ENCODE measurements at places on chromosomes 11 and 22.

DNA sequence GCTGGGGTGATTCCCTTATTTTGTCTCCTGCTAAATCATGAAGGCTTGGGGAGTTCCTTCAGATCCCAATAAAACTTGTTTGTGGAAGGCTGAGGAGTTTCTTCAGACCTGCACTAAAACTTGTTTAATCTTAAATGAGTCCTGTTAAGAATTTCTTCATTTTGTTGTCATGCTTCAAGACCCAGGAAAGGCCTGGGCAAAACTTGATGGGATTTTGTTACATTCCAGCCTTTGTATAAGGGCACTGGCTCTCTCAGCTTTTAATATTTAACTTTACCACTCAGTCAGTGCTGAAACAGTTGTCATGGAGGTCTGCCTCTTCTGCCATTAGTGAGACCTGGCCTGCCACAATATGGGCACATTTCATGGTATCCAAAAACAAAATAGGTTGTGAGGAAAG lies 699.0 kb downstream of the ETS1 start:
- DNase-seq: no peak

DNA sequence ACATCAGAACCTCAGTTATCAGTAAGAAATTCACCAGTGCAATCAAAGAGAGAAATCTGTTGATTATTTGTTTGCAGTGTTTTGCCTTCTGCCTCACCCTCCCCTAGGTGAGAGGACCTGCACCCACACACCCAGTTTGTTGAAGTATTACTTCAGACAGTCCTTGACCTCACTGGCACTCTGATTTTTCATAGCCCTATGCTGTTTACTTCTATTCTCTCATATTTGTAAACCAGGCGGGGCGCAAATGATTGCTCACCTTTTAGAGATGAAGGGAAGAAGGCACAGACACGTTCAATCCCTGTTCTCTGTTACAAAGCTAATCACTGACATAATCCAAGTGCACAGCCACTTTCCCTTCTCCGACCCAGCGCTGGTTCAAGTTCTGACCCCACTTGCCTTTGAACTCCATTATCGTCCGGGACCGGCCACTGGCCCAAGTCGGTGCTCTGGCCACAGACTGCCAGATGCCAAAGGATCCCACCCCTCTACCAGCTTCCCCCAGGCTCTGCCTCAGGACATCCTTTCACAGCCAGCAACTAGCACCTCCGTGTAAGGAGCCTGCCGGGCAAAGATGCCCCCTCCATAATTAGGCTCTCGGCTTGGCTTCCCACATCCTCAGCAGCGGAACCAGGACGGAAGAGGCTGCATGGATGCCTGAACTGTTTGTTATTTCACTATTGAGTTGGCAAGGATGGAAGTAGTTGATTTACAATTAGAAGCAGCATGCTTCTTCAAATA lies 1.7 kb downstream of the ETS1 start:
- DNase-seq: no peak

DNA sequence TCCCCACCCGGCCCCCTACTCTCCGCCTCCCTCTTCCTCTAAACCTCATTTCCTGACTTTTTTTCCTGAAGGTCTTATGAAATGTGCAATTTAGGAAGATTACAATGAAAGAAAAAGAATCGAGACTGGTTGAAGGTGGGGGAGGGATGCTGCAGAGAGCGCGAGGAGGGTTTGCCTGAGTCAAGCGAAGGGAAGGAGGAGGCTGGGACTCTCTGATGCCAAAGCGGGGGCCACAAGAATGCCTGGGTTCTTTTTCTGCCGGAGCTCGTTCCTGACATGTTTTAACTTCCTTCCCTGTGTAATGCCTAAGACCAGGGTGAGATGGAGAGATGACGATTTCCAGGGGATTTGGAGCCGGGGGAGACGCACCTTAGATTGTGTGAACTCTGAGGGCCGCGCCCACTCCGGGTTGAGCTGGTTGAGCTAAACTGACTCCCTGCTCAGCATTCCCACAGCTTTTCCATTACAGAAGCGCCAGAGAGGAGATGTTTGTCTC lies 270.5 kb upstream of the SORL1-AS1 start:
- no peak for DNase-seq

GRCh38 chr11:74744277-74744676 lies 4.4 kb upstream of the RNF169 start:
- no peak for DNase-seq

GRCh38 chr22:46734830-46735453 lies 3.1 kb downstream of the CERK start:
- DNase-seq: no peak

DNA sequence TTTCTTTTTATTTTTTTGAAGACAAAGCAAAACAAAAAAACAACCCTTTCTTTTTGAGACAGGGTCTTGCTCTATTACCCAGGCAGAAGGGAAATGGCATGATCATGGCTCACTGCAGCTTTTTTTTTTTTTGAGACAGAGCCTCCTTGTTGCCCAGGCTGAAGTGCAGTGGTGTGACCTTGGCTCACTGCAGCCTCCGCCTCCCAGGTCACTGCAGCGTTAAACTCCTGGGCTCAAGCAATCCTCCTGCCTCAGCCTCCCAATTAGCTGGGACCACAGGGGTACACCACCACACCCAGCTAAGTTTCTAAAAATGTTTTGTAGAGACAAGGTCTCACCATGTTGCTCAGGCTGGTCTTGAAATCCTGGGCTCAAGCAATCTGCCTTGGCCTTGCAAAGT lies 124.6 kb downstream of the ABTB2 start:
- no peak for DNase-seq

DNA sequence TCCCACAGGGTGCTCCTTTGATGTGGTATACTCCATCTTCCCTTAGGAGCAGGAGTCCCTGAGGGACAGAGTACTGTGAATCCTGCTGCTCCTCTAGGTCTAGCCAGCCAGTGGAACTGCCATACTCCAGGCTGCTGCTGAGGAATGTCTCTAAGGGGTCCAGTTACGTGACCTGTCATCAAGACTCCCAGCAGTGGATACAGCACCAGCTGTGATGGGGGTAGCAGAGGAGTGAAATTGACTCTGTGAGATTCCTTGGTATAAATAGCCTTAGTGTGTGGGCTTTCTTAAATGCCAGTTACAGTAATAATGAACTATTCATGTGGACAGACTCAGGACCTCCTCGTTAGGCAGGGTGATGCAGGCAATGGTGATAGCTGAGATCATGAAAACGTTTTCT lies 140.4 kb upstream of the LUZP2 start:
- no peak for DNase-seq

- DNase-seq: no peak
Observed at GRCh38 chr11:42337786-42338455, 878.5 kb upstream of the LRRC4C start.

GRCh38 chr11:1071571-1072115 lies 3.0 kb upstream of the MUC2 start:
- no peak for DNase-seq

- no peak for DNase-seq
Observed at GRCh38 chr11:48154151-48154550, 62.5 kb upstream of the OR4B1 start.

DNA sequence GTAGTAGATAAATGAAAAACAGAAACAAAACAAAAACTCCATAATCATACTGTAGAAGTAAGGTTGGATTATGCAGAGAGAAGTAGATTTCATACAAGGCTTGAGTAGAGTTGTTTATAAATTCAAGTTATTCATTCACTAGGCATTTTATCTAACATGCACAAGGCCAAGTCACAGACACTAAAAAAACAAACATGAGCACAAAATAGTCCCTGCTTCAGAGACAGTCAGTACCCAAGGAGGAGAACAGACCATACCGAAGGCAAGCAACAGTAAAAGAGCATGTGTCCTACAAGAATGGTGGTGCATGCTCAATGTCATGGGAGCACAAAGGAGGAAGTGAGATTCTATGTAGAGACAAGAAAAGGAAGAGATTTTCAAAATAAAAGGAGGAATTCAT lies 796.5 kb upstream of the LRRC4C start:
- DNase-seq: no peak

- no peak for DNase-seq
Observed at GRCh38 chr11:72179049-72179803, 12.7 kb upstream of the FOLR1 start.

DNA sequence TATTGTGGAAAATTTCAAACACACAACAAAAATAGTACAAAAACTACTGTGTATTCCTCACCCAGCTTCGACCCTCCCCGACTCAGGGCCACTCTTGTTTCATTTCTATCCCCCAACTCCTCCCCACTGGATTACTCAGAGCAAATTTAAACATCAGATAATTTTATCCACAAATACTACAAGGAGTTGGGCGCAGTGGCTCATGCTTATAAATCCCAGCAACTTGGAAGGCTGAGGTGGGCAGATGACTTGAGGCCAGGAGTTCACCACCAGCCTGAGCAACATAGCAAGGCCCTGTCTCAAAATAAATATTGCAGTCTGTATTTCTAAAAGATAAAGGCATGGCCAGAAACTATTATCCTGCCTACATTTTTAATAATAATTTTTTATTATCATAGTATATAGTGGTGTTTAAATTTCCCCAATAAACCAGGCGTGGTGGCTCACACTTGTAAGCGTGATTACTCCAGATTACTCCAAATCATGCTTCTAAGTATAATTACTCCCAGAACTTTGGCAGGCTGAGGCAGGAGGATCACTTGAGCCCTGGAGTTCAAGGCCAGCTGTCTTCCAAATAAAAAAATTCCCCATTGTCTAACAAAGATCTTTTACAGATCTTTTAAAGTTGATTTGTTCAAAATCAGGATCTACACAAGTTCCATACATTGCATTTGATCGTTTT lies 39.8 kb downstream of the LRRC32 start:
- no peak for DNase-seq

DNA sequence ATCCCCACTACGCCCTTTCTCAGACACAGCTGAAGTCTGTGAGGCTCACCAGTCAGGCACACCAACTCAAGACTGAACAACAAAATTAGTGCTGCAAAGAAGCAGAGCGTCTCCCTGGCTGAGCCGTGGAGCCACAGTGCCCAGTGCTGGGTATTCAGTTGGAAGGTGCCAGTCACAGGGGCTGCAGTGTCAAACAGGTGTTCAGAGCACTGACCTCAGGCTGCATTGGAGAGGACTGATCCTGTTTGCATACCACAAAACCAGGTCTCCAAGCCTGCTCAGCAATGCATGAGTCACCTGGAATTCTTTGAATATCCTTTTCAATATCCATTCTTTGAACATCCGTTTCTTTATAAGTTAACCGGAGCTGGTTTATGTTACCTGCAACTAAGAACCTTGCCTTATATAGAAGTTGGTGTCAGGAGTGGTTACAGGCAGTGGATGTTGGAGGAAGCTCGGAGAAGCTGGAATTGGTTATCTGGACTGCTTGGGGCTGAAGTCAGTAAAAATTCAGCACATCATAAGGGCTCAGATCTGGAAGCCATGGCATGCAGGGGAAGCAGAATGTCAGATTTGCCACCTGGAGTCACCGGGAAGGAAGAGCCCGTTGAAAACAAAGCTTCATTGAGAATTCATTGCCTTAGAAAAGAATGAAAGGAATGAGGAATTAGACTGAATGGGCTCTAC lies 30.3 kb downstream of the PDGFB start:
- no peak for DNase-seq

DNA sequence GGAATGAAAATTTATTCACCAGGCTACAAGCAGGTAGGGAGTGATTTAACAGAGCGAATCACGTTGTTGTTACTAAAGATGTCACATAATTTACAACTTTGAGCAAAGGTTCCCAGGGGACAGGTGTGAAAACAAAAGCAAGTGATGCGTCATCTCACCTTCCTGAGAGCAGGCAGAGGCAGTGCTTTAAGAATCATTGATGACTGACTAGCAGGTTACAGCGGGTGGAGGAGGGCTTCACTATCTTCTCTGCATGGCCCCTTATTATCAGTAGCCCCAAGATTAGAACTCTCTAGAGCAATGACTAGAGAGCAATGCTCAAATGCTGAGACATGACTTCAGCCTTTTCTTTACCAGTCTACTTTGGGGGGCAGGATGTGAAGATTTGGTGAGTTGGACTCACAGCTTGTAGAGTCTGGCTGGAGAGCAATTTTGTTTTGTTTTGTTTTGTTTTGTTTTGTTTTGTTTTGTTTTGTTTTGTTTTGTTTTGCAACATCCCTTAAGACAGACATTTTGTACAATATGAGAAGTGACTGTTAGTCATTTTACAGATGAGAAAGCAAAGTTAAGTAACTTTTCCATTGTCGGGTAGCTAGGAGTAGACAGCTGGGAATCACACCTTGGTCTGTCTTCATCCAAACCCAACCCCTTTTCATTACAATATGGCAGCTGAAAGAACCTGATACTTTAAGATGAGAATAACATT lies 84.8 kb downstream of the SLC1A2 start:
- DNase-seq: no peak

DNA sequence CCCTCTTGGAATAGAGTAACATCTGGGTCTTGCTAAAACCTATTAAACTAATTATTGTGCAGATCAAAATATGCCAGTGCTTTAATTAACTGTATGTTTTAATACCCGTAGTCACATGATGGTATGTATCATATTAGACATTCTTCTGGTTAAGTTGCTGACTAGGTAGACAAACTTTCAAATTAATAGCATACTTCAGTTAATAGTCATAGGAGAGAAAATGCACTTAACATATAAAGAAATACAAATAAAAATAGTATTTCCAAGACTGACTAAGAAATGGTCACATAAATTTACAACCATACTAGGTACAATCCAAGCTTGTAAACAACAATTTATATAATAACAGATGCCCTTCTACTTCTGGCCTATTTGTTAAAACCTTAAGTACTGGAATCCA lies 7.6 kb upstream of the EXPH5 start:
- no peak for DNase-seq

DNA sequence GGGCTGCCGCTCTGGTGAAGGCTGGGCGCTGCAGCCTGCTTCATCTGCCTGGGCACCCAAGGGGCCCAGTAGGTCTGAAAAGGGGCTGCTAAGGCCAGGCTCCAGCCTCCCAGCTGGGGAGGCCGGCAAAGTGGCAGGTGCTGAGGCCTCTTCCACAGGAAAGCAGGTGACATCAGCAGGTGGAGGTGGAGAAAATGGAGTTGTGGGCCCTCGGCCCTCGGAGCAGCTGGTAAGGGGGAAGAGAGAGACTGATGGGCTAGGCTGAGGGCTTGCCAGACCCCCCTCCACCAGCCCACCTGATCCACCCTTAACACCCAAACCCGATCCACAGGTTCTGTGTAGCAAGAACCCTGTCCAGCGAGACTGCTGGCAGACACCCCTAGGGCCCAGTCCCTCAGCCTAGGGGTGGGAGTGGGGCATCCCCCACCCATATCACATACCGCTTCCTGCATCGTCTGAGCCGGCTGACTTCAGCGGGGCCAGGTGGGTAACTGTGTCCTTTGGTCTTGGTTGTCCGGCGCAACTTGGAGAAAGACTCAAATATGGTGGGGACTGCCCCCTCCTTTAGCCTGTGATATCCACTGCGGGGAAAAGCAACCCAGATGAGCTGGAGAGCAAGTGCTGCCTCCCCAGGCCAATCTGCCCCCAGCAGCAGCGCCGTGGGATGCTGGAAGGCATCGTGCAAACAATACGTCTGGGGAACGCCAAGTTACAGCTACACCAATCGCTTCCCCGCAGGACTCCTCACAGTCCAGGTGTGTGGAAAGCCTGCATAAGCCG lies 1.5 kb downstream of the THAP7 start:
- no peak for DNase-seq

GRCh38 chr11:38014405-38014804 lies 1416.4 kb upstream of the RAG2 start:
- DNase-seq: no peak

GRCh38 chr11:61549662-61550568 lies 31.0 kb downstream of the SYT7 start:
- DNase-seq: no peak

Measured in activated T-cell treated with anti-CD3 and anti-CD28 coated beads for 4 hours (primary cell).